Naive thymus-derived CD8-positive, alpha-beta T cell (primary cell): ENCODE measurements at places on chromosomes 3 and 15.

GRCh38 chr3:187368251-187369088 lies at the start of gene RTP4:
RTP4 (plus strand) TSS chr3:187368385; CDS start chr3:187368442, 57 bp downstream.
- DNase-seq: peak; percentile 24

- no peak for DNase-seq
Observed at GRCh38 chr3:171357721-171358120, 102.5 kb downstream of the TNIK start.

DNA sequence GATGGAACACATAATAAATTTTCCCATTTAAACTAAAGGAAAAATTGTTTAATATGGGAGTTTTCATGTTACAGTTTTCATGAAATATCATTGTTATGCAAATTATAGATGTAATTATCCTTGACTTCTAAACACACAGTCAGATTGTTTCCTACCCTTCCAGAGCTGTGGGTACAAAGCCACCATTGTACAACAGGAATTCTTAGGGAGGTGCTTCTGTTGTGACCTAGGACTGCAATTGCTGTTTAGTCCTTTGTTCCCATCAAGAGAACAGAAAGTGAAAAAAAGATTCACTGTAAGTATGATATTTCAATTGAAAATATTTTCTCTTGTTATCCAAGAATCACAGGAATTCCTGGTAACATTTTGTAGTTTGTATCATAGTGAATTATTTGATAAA lies 455.3 kb upstream of the NAALADL2 start:
- no peak for DNase-seq

DNA sequence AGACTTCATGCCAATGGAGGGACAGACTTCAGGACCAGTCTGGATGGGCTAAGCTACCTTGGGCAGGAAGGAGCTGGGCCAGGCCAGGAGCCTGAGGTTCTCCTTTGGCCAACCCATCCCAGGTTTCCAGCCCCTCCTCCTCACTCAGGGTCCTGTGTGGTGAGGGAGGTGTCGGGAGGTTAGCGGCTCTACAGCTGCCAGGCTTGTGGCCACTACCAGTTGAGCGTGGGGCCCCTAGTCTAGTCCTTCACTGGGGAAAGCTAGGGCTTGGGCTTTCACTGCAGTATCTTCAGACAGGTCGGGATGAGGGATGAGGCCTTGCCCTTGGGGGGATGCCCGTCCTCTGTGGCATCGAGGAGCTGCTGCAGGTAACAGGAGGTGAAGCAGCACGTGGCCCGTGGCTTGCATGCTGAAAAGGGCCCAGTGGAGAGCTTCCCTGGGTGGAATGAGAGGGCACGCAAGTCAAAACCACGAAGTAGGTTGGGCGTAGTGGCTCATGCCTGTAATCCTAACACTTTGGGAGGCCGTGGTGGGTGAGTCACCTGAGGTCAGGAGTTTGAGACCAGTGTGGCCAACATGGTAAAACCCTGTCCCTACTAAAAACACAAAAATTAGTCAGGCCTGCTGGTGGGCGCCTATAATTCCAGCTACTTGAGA lies 8.5 kb upstream of the FANCD2 start:
- no peak for DNase-seq

- no peak for DNase-seq
Observed at GRCh38 chr3:182357928-182358327, 435.4 kb upstream of the ATP11B start.

- no peak for DNase-seq
Observed at GRCh38 chr3:10646531-10647335, 141.3 kb upstream of the ATP2B2 start.

- DNase-seq: no peak
Observed at GRCh38 chr15:99719096-99719541, 14.1 kb downstream of the LYSMD4 start.

GRCh38 chr15:74821091-74821789 lies 5.2 kb upstream of the CPLX3 start:
- DNase-seq: no peak

- DNase-seq: no peak
Observed at GRCh38 chr3:183533412-183534132, 21.9 kb downstream of the KLHL6 start.

GRCh38 chr3:171199473-171199829 lies 172.9 kb upstream of the SLC2A2 start:
- no peak for DNase-seq

DNA sequence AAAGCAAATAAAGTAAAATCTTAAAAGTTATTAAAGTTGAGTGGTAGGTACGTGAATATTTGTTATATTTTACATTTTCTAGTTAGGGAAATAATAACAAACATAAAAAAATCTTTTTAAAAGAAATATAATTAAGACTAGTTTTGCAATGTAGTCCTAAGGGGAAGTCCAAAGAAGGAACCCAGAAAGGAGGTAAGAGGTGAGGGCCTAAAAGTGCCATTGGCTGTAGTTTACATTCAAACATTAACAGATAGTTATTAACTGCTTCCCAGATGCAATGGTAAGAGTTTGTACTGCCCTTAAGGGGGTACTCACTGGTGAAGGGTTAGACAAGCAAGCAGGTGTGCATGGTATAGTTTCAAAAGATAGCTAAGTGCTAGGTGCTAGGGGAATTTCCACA lies 79.2 kb downstream of the B3GALNT1 start:
- no peak for DNase-seq

- DNase-seq: no peak
Observed at GRCh38 chr3:60651799-60652198, 599.5 kb downstream of the FHIT start.

- DNase-seq: no peak
Observed at GRCh38 chr15:63256433-63257274, 20.8 kb upstream of the APH1B start.

DNA sequence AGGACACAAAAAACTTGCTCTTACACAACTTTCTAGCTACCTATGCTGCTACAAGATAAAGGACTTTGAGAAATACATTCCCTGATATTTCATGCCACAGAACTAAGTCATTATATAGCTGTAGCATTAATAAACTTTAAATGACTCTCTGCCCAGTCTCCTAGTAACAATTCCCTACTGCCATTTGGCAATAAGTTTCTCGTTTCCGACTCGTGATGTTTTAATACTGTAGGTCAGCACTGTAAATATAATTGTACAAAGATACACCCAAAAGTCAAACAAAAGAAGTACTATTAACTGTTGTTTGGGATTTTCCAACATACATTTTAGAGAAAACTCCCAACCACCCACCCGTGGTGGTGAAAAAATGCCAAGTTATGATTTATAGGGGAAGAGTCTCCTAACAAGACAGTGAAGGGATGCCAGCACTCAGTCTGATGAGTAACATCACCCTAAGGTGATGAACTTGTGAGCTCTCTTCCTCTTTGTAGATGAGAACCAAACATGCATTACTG lies 132.2 kb downstream of the DUT start:
- no peak for DNase-seq

DNA sequence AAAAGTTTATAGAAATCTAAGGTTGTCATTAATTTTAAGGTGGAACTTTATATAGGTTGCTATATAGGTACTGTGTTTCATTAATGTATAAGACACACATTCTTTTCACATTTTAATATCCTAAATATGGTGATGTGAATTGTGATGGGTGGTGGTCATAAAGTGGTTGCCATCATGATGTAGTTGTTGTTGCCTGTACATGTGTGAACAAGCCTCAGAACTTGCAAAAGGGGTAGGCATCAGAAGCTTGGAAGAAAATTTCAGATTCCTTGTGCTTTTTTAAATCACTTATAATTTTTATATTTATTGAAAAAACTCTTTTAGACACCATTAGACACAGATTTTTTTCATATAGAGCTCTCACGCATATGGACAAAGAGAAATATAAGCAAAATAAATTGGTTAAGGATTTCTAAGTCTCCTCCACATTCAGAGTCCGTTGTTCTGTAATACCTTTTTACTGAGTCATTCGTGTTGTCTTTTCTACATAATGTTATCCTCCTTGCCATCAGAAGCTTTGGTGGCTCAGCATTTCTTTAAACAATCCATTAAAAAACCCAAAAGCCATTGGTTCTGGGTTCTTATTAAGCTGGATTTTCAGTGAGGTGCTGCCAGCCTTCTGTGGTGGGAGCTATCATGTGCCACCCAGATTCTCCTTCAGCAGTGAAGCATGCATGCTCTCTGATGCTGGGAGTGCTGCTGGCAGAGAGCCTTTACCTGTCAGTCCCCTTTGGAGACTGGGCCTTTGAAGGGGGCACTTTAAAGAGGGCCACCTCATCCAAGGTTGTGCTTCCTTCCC lies 140.4 kb upstream of the GALNT15 start:
- DNase-seq: no peak

DNA sequence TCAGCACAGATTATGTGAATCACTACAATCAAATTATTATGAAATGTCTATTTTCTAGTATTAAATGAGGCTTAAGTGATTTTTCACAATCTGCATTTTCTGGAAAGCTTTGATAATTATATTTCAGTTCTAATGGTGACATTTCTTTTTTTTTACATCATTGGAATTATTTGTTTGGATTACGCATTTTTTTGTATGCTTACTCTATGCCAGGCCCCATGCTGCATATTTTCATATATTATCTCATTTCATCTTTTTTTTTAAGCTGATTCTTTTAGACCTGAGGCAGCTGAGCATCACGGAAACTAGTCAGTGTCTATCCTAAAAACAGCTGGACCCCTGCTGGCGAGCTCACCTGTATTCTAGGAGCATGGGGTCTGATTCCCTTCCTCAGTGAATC lies 31.1 kb downstream of the SLCO3A1 start:
- no peak for DNase-seq

- no peak for DNase-seq
Observed at GRCh38 chr3:161987933-161988332, 491.3 kb downstream of the OTOL1 start.

DNA sequence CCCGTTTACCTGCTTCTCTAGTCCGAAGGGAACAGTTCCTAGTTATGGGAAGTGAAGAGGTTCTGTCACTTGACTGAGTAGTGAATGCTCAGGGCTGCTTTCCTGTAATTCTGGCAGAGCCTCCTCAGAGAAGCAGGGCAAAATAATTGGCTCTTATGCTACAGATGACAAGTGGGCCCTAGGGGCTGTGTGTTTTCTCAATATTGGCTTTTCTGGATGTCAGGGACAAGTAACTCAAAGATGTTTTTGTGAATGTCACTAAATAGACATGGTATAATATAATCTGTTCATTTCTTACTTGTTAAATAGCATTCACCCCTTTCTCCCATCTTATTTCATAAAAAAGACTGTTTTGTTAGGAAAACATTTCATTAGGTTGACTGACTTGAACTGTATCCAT lies 40.1 kb downstream of the SGO1 start:
- no peak for DNase-seq

DNA sequence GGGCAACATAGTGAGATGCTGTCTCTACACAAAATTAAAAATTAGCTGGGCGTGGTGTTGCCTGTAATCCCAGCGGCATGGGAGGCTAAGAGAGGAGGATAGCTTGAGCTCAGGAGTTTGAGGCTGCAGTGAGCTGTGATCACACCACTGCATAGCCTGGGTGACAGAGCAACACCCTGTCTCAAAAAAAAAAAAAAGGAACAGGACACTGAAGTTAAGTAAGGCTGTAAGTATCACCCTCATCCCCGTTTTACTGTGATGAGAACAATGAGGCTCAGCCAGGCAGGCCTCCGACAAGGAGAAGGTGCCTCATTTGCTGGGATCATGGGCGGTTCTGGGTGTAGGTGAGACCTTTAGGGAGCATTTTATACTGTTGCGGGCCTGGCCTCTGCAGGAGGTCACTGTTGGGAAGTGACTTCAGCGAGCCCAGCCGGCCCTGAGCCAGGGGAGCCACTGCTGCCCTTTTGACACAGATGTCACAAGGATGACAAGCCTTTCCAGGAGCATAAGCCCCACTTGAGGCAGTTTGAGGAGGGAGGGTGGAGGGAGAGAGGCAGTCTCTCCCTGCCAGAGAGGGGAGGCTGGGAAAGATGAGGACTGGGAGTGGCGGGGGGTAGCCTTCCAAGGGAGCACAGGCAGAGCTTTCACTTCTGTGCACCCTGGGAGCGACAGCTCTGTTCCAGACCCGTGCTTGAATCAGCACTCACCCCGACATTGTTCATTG lies 30.8 kb downstream of the IRAK2 start:
- no peak for DNase-seq

DNA sequence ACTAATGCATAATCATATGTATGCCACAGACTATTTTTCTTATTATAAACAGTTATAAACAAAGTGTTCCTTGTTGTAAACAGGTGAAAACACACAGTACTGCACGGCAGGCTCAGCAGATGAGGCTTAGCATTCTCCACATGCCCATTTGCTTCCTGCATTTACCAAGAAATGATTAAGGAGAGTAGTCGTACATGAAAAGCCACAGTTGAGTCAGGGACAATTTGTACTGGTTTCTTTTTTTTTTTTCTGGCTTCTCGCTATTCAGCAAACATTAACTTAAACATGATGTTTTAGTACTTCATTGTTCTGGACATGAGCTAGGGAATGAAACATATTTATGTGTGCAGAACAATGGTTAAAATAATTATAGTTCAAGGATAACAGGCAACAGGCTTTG lies 63.4 kb downstream of the GHSR start:
- DNase-seq: no peak

DNA sequence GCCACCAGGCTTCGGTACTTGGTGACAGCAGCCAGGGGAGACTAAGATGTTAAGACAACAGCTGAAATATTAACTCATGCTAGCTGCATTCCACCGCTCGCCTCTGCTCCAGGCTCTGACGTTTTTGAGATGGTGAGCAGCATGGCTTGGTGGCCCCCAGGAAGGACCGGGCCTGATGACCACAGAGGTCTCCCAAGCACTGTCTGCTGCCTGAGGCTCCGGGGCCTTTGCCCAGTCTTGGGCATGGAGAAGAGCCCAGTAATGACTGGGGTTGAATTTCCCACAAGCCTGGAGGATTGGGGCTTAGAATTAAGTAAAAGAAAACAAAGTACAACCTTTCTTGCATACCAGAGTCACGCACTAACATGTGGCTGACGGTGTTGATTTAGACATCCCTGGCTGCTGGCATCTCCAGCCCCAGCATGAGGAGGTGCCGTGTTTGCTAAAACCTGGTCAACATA lies 243.6 kb upstream of the LYSMD4 start:
- DNase-seq: no peak

DNA sequence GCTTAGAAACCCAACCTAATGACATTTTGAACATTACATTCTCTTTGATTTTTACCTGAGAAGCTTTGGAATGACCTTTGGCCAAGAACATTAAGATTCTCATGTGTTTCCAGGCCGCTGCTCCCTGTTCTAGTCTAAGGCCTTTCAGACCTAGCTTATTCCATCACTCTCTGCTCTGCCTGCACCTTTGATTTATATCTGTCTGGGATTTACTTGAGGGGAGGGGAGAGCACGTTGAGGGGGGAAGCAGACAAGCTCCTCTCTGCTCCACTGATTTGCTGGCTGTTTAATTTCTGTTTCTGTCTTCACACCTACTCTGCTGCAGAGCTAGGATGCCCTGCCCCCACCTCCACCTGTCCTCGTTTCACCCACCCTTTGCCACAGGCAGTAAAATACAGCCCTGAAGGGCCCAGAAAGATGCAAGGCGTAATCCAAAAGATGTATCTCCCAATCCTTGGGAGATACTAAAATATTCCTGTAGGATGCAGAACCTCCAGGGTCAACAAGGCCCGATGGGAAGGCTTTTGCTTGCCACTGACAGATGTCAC lies 429.8 kb downstream of the EPHB1 start:
- no peak for DNase-seq

DNA sequence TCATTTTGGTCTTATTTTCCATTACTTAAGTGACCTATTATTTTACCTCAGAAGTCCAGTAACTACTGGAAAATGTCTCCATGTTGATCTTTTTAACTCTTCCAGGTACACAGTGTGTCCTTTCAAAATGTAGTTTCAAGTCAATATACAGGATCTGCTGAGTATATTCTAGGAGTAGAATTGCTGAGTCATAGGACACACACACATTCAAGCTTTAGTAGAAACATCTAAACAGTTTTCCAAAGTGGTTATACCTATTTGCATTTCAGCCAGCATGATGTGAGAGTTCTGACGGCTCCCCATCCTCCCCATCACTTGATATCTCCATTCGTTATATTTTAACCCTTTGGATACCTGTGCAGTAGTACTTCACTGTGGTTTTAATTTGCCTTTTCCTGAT lies 271.9 kb downstream of the MCTP2 start:
- DNase-seq: no peak
